ENCODE measurements at places on chromosomes 5 and 9. TPM values are rescaled to one million over a fixed set of nuclear protein-coding genes. Genes with fewer than 3 reads are reported as not detected.

- H3K27ac ChIP-seq: no peak overlapping the region
- H3K27me3 ChIP-seq: no peaks in the 10 kb centered on the region
- H3K4me1 ChIP-seq: no peaks in the 10 kb centered on the region
Measured at GRCh38 chr5:173944511-173944910, 44.5 kb upstream of the C5orf47 start.

DNA sequence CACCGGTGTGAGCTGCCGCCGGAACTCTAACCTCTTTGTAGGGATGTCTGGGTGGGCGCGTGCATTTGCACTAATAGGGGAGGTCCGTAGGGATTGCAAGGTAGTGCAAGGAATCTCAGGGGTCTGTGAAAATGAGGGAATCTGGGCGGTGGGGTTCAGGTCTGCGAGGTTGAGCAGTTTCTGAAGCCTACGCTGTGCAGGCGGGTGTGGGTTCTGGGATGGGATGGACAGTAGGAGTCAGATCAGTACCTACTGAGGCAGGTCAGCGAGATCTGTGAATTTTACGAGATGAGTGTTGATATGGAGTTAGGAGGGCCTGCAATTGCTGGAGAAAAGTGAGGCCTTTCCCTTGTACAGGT is 856 bp upstream of the ATOSB start:
- peaks cover 49% of the 10 kb centered on the region for H3K4me1 ChIP-seq
- H3K27ac ChIP-seq: peak overlapping the region; percentile 87
- peak overlapping the region; percentile 77 for H3K4me3 ChIP-seq
- H3K36me3 ChIP-seq: no peaks in the 10 kb centered on the region

GRCh38 chr9:107246259-107247254 is 36.5 kb upstream of the RAD23B start:
- H3K27ac ChIP-seq: no peak overlapping the region
- DNase-seq: peak; percentile 27
- no peaks in the 10 kb centered on the region for H3K27me3 ChIP-seq
- H3K4me3 ChIP-seq: no peak overlapping the region

TICAM2 gene
- 0.87 TPM for total RNA-seq

DNA sequence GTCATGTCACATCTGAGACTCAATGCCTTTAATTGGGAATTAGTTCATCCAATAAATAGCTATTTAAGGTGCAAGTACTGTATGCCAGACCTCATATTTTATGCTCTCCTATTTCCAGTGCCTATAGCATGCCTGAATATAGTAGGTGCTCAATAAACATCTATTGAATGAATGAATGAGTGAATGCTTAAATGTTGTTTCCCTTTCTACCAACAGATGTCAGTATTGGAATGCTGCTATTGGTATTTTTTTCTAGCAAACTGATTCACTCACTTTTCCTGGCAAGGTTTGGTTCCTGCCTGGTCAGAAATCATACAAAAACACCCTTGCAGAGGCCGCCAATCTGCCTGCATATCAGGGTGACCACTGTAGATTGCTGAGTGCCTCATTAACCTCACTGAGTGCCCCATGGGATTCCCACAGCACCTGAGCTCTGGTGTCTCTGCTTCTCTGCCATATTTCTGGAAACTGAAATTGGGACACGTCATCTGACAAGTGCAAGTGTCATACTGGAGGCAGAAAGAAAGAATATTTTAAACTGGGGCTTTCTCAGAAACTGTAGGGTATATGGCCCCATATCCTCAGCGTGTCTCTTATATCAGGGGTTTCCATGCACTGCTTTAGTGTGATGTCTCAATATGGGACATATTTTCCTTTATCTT is 359.7 kb downstream of the TRIM32 start:
- H3K27ac ChIP-seq: no peak overlapping the region
- no peaks in the 10 kb centered on the region for H3K36me3 ChIP-seq
- DNase-seq: no peak
